CD4-positive, CD25-positive, alpha-beta regulatory T cell (primary cell): ENCODE measurements at places on chromosomes 2 and 18. TPM values are rescaled to one million over a fixed set of nuclear protein-coding genes. Genes with fewer than 3 reads are reported as not detected.

Gene SF3B6
- 62.3 TPM for total RNA-seq

Gene NRBP1
- 182 TPM for total RNA-seq

Gene DCC
- total RNA-seq = not detected

Gene TUBB8B
- total RNA-seq = not detected

Gene PKDCC
- not detected for total RNA-seq

Gene POTEI
- not detected for total RNA-seq

Gene SIX2
- not detected for total RNA-seq

Gene PIEZO2
- not detected for total RNA-seq

Gene BABAM2
- total RNA-seq = 42.9 TPM

Gene DSG1
- total RNA-seq = not detected

Gene STPG4
- total RNA-seq = 0.32 TPM

Gene TRMT61B
- 18.0 TPM for total RNA-seq

Gene ZNF892
- total RNA-seq = 2.0 TPM

Gene LAMA1
- not detected for total RNA-seq

Gene CENPA
- total RNA-seq = 2.0 TPM

Gene RIOK3
- 136 TPM for total RNA-seq

Gene INHBB
- total RNA-seq = not detected

Gene TIA1
- 90.9 TPM for total RNA-seq

Gene ASXL3
- total RNA-seq = not detected

Gene SH3RF3
- 1.4 TPM for total RNA-seq

Gene RRM2
- total RNA-seq = 7.9 TPM

Gene CAD
- total RNA-seq = 27.4 TPM

Gene CABYR
- total RNA-seq = 1.2 TPM

Gene G6PC2
- total RNA-seq = not detected

Gene STARD6
- not detected for total RNA-seq

Gene FKBP1B
- total RNA-seq = 1.1 TPM

Gene UBXN4
- total RNA-seq = 177 TPM

Gene EGR4
- total RNA-seq = 0.69 TPM

Gene GRB14
- 0.69 TPM for total RNA-seq

Gene CTAGE1
- not detected for total RNA-seq

Gene UGT1A10
- not detected for total RNA-seq

Gene CTNNA2
- total RNA-seq = not detected

Gene FAM110C
- total RNA-seq = 4.9 TPM

Gene FAM161A
- 2.2 TPM for total RNA-seq

Gene NCKAP5
- total RNA-seq = not detected

Gene ALPG
- not detected for total RNA-seq

Gene SAG
- total RNA-seq = 1.7 TPM

Gene RNF138
- total RNA-seq = 94.8 TPM

Gene TCF7L1
- total RNA-seq = not detected

Gene BCL11A
- 2.0 TPM for total RNA-seq

Gene PCARE
- not detected for total RNA-seq

Gene C2orf81
- 1.1 TPM for total RNA-seq

Gene VIT
- total RNA-seq = not detected

Gene GEN1
- total RNA-seq = 11.2 TPM

Gene PLGLB1
- total RNA-seq = 8.2 TPM

Gene LRP1B
- not detected for total RNA-seq

Gene ACMSD
- total RNA-seq = not detected

Gene EVX2
- not detected for total RNA-seq

Gene TMX3
- total RNA-seq = 51.2 TPM

Gene LDAH
- total RNA-seq = 16.8 TPM

Gene DOK6
- total RNA-seq = not detected

Gene RFX8
- total RNA-seq = 5.5 TPM

Gene ABHD1
- 0.89 TPM for total RNA-seq

Gene MYOM1
- 1.4 TPM for total RNA-seq

Gene M1AP
- total RNA-seq = not detected

Gene RPRM
- total RNA-seq = 0.44 TPM

Gene VWC2L
- total RNA-seq = not detected

Gene SP5
- not detected for total RNA-seq
